ENCODE measurements at places on chromosomes 12 and 14.

GRCh38 chr12:76216585-76217472 is 131.4 kb downstream of the BBS10 start:
- no peak for DNase-seq

DNA sequence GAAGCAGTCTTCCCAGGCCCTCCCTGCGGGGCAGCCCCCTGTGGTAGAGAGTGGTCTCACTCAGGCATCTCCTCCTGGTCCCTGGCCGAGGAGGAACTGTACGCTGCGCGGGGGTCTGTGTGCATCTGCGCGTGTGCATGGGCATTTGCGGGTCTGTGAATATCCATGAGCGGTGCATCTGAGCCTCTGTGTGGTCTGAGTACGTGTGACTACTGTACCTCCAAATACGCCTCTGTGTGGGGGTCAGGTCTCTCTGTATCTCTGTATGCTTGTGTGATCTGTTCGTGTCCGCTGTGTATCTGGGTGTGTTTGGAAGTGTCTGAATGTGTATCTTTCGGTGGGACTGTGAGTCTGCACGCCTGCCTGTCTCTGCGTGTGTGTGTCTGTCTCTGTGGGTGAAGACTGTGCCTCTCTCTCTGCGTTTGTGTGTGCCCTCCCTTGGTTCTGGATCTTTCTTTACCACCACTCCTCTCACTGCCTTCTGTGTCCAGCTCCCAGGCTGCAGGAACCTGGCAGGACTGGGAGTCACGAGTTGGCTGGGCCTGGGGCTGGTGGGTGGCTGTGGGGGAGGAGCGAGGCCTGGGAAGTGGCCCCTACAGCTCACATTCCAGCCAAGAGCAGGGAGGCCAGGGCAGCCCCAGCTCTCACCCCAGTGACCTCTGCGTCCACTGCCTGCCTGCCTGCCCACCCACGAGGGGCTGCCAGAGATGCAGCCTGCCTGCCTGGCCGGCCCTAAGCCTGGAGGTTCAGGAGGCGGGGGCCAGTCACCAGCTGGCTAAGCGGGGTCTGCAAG is 1.1 kb upstream of the PGF start:
- DNase-seq = no peak

DNA sequence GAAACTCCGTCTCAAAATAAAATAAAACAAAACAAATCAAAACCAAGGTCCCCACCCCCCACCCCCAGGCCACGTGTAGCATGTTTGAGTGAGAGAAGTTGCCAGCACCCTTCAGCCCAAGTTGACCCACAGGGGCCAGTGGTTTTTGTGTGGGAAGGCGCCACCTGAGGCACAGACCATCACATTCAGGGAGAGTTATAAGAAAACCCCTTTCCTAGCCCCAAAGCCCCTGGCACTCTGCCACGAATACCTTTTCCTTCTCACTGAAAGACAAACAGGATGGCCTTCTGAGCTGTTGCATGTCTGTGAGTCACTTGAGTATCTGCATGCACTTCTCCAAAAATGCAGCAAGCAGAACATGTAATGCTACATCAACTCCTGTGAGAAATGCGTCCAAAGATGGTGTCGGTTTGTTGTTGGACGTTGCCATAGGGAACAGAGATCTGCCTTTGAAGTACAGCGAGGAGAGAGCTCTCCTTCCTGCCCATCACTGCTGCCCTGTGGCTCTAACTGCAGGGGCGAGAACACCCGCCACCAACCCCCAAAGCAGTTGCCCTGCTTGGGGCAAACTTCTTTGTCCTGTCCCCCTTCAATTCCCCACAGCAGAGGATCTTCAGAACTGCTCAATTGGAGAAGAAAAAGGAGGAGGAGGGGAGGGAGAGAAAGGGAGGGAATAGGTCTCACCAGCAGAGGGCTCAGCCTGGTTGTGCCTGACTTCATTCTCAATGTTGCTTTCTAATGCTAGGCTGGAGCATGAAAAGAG is 2.7 kb upstream of the TRAF3 start:
- DNase-seq = peak; percentile 74

- DNase-seq = no peak
These were observed 2.4 kb downstream of the KIF5A start for GRCh38 chr12:57552306-57552651.

GRCh38 chr12:132064631-132065030 is 79.5 kb downstream of the DDX51 start:
- no peak for DNase-seq

DNA sequence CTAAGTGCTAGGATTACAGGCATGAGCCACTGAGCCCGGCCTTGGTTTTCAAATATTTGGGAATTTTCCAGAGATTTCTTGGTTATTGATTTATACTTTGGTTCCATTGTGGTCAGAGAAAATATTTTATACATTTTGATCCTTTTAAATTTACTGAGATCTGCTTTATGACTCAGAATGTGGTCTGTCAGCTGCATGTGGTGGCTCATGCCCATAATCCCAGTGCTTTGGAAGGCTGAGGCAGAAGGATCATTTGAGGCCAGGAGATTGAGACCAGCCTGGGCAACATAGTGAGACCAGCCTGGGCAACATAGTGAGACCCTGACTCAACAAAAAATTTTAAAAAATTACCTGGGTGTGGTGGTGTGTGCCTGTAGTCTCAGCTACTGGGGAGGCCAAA is 49.8 kb downstream of the ADCK1 start:
- DNase-seq = no peak

GRCh38 chr14:89571491-89571890 is 154.5 kb upstream of the FOXN3 start:
- no peak for DNase-seq

DNA sequence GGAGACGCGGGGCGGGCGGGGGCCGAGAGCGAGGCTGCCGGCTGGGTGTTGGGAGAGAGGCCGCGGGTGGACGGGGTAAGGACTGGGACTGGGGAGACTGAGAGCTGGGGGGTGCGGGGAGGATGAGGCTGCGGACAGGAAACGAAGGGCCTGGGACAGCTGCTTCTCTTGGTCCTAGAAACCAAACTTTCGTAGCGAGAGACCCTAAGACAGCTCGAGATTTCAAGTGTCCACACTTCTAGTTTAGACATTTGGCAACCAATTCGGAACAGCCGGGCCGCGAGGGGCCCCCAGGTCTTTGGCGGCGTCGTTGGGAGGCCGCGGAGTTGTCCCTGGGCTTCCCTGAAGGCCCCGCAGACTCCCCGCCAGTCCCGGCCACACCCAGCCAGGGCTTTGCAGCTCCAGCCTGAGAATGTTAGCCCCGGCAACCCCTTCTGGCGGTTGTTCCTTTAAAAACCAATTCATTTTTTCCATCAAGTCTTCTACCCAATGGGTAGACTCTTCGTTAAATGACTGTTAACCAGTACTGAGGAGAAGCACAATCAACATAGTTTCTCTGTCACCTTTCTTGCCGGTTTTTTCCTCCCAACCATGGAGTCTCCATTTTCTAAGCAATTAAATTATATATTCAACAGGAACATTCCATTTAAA is 11.5 kb downstream of the NKX2-1 start:
- no peak for DNase-seq

DNA sequence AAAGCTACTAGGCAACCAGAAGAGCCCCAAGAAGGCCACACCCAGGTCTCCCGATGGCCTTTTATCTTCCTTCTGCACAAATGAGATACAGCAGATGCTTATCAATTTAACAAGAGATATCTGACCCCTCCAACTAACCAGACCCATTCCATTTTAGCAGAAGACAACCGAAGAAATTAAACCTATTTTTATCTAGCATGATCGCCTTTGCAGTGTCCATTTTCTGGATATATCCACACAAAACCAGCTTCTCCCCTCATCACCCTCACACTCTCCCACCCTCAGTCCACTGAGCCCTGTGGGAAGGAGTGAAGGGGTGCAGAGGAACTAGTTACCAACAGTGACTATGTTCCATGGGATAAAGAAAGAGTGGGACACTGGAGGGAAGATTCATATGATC is 20.9 kb upstream of the DHRS4 start:
- no peak for DNase-seq

DNA sequence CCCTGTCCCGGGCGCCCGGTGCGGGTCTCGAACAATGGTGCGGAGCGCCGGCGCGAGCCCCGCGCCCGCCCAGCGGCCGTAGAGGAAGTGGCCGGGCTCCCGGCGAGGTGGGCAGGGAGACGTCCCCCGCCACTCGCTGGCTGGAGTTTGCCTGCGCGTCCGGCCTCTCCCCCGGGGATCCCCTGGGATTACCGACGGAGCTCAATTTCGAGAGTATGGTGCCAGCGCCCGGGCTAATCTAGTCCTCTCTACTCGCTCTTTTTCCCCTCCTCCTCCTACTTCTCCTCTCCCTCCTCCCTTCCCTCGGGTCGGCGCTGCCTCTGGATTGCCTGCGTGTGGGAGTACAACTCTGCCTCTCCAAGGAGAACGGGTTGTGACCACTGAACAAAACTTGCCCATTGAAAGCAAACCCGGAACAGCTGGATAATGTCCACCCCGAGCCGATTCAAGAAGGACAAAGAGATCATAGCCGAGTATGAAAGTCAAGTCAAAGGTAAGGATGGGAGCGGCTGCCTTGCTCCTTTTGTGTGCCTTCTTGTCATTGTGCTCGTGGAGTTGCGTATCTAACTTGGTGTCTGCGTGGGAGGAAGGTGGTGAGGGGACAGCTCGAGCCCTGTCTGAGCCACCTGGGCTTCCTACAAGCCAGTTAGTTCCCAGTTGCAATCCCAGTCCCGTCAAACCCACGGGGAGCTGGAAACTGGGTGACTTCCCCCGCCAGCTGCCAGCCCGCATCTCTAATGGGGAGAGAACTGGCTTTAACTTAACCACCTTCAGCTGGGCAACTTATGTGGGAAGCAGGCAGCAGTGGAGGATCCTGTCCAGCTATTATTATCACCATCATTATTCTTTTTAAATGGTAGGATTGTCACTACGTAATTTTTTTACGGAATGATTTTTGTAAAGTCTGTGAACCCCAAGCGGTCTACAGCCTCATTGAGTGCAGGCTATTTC is at the start of gene SRGAP1:
Gene SRGAP1 (plus strand): TSS at position 310 of the 951 bp plus-strand sequence. CDS start 117 bp downstream, at position 427.
- no peak for DNase-seq

DNA sequence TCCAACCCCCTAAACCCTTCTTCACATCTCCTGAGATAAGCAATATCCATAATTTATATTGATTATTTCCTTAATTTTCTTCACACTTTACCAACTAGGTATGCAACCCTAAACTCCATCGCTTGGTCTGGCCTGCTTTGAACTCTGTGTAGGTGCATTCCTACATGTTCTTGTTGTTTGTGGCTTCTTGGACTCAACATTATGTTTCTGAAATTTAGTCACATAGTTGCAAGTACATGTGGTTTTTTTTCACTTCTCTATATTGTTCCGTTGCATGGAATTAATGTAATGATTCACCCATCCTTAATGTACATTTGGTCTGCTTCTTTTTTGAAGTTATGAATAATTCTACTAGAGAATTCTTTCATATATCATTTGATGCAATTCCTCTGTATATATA is 1.6 kb upstream of the TAS2R30 start:
- no peak for DNase-seq

DNA sequence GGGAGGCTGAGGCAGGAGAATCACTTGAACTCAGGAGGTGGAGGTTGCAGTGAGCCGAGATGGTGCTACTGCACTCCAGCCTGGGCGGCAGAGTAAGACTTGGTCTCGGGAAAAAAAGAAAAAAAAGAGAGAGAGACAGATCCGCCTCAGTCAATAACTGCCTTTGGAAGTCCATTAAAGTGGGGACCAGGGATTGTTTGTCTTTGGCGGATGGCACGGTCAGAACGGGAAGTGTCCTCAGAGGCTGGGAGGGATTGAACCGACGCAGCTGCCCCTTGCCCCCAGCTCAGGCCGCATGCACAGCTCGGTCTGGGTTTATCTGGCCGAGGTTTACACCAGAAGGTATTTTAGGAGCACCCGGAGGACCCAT is 54.4 kb downstream of the TESC start:
- no peak for DNase-seq

- DNase-seq = no peak
These were observed 242.1 kb downstream of the ADGRD1 start for GRCh38 chr12:131195796-131196195.

GRCh38 chr14:102759456-102760187 is 17.6 kb upstream of the TRAF3 start:
- no peak for DNase-seq

GRCh38 chr12:8905546-8905945 is 8.8 kb upstream of the PHC1 start:
- DNase-seq = no peak

DNA sequence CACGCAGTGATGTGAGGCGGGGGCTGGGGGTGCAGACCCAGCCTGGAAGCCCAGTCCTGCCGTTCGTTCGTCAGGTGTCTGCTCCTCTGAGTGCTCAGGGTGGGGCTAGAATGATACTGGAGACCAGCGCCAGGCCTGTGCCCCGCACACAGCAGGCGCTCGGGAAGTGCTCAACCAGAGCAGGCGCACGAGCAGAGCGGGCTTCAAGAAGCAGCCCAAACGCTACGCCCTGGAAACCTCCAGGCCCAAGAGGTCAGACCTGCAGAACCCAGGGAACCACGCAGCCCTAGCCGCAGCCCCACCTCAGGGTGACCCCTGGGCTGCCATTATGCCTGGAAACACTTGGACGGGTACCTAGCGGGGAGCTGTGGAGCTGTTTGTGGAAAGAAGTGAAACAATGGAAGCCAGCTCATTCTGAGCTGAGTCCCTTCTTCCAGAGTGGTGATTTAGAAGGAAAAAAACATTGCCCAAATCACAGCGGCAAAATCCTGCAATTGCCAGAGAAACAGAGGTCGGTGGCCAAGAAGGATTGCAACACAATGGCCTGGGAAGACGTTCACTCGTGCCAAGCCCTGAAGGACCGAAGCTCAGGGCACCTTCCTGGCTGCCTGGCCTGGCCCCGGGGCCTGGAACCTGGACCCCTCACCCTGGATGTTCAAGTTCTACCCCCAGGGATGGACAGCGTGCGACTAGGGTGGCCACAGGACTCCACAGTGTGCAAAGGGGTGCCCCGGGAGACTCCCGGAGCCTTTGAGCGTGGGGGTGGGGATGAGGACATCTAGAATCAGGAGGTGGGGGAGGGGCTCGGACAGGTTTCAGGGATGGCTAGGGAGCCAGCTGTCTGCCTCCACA is 40.4 kb upstream of the DIO3 start:
- no peak for DNase-seq

GRCh38 chr14:100669011-100669412 is 57.7 kb upstream of the DLK1 start:
- no peak for DNase-seq

- DNase-seq = no peak
These were observed 20.9 kb upstream of the NUDT14 start for GRCh38 chr14:105201925-105202513.

DNA sequence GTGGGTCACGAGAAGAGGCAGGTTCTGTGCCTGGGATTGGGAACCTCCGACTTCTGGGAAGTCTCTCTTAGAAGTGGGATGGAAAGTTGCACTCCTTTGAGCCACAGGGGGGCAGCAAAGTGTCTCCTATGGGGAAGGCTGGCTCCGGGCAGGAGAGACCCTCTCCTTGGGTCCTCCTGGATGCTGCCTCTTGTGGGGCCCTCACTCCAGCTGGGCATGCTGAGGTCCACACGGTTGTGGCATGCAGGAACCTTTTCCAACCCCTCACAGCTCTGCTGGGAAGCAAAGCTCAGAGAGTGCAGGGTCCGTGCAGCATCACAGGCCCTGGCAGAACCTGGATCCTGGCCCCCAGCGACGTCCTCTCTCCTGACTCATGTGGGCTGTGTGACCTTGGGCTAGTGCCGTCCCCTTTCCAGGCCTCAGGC is 17.4 kb downstream of the SDSL start:
- DNase-seq = no peak
